ENCODE measurements at places on chromosomes 13 and 19.

GRCh38 chr13:99527301-99527700 lies 26.0 kb downstream of the TM9SF2 start:
- no peak for DNase-seq

DNA sequence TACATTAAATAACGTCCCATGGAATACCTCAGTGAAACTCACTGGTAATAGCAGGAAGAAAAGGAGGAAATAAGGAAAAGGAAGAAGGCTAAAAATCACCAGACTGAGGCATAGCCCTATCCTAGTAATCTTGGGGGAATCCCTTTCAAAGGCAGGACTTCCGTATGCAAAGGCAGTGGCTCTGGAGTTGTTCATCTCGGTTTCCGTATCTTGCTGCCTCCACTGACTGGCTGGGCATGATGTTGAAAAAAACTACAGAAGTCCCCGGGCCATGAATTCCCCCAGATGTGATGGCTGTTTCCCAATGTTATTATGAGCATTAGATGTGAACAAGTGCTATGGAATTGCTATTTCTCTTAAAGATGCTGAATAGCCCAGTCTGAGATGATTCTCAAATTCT lies 5.5 kb downstream of the FPR2 start:
- no peak for DNase-seq

DNA sequence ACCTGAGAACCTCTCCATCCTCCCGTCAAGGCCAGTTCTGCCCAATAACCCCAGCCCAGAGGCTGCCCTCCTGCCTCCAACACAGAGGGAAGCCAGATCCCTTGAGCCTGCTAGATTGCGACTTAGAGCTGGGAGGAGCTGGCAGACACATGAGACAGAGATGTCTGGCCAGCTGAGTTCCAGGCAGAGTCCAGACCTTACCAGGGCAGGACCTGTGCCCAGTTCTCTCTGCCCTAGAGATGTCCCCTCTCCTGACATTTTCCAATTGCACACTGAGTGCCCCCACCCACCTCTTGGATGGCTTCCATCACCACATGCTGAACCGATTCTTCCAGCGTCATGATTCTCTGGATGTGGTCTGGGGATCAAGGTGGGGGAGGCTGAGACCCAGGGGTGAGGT lies 3.0 kb downstream of the HOOK2 start:
- DNase-seq = no peak

DNA sequence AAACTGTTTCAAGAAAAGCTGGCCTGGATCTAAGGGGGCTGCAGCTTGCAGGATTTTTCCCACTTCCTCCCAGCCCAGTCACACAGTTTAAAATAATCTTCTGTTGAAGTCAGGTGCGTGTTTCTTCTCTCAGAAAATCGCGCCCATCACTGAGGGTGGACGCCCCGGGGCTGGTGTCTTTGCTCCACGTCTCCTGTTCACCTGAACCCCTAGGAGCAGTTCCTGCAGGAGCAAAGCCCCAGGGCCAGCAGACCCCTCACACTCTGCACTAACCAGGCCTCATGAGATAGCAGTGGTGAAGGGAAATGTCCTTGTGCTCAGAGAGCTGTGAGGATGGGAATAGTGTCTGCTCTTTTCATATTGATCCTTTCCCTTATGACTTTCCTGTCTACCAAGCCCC lies 920 bp upstream of the SIGLEC7 start:
- DNase-seq = no peak

- DNase-seq = no peak
Measured at GRCh38 chr19:5302396-5302795, 38.2 kb downstream of the PTPRS start.

DNA sequence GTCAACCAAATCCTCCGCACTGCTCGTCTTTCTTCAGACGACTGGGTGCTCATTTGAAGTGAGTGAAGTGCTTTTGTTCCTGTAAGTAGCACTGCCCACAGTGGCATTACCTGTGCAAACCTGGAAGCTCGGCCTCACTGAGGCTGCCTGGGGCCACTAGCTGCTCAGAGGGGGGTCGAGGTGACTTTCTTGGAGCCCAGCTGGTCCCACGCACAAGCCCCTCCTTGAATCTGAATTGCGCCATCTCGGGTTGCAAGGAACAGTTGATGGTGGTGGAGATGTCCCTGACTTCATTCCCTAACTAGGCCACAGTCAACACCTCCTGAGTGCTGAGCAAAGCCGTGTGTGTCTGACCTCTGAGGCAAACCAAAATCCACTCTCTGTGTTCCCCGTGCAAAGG lies 79.3 kb upstream of the GPR183 start:
- DNase-seq = no peak

DNA sequence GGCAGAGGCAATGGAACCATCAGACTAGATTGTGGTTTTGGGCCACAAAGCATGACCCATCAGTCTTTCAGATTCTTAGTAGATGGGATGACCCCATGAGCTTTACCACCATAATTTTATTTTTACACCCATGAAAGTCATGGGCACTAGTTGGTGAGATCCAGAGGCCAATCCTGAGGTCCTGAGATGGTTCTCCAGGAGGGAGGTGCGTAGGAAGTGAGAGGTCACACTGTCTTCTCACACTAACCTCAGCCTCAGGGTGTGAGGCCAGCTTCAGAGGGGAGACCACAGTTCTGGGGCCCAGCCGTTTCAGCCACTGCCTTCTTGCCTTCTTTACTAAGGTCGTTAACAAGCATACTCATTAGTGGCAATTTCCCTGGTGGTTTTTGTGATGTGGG lies 106.4 kb downstream of the AKAP11 start:
- no peak for DNase-seq

DNA sequence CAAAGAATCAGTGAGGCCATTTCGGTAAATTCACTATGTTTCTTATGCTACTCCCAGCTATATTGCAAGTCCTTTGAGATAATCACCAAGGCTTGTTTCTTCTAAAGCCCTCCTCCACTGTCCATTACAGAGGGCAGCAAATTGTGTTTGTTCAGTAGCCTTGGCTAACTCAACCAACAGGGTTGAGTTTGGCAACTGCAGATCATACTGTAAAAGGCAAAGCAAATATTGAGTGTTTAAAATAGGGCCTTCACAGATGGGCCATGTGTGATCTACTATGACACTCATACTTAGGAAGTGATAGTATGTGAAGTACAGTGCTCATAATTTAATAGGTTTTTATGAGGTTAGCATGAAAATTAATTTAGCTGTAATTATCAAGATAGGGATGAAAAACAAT lies 171.3 kb downstream of the DACH1 start:
- no peak for DNase-seq

- no peak for DNase-seq
Measured at GRCh38 chr13:42708391-42708790, 73.0 kb upstream of the FAM216B start.

DNA sequence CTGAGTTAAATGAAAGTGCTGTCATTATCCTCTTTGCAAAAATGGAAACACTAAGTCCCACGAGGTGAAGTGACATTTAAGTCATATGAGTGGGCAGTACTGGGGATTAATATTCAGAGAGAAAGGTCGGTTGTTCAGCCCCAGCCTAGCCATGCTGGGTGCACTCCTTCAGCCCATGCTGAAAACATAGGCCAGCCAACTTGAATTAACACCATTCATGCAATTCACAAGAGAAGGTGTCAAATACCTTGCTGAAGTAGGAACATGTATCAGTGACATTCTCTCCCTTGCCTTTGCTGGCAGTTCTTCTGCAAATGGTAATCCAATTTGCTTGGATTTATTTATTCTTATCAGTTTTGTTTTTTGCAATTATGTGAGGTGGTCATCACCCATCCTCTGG lies 256.3 kb downstream of the DNAJC15 start:
- no peak for DNase-seq

DNA sequence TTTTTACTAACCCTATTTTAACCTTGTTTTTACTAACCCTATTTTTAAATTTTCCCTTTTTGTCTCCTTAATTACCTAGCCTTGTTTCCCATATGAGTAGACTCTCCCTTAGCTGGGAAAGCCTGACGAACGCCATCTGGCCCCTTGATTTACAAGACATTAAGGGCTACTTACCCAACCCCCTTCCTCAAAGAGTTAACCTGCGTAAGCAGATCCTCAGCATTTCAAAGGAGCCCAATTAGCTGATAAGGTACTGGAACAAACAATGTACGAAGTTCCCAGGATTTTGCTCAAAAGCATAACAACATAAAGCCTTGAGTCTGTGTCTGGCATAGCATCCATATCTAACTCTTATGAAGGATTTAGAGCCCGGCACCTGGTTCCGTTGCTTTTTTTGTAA lies 4.7 kb upstream of the MVB12A start:
- DNase-seq = no peak

DNA sequence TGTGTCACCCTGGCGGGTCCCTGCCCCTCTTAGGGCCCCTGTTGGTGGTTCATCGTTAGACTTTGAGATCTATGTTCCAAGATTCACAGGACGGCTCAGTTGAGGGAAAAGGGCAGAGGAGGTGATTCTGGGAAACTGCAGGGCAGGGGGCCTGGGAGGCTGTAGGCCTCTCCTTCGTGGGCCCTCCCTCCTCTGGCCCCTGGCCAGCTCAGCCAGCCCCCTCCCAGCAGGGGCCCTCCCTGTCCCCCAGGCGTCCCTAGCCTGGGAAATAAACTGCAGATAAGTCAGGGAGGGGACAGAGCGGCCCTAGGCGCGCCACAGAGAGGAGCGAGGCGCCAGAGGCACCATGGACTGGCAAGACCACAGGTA lies 6.5 kb downstream of the HIF3A start:
- DNase-seq = no peak

All from iPS-NIHi11 (cell line).